ENCODE measurements at places on chromosomes 4 and X.

DNA sequence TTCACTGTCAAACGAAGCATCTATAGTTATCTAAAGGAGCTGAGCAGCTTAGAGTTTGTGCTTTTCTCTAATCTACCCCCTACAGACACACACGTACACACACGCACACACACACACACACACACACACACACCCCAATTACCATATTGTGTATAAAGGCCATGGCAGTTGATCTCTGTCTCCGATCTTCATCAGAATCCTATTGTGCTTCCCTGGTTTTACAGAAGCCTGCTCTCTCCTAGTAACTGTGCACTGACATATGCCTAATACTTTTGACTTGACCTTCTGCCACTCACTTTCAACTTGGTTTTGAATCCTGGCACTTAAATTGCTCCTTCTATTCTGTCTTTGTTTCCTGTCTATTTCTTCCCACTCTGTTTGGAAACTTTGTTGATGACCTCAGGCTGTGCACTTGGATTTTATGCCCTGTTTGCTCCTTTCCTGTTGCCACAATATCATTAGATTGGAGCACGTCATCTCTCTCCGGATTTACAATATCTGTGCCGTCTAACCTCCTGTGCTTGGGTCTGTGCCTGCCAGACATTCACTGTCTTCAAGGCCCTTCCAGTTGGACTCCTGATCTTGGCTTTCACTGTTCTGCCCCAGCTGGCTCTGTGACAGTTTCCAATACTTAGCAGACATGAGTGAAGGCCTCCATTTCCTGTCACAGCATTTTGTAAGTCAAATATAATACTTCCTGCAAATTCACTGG is 928.1 kb downstream of the FAT4 start:
- peak; percentile 46 for DNase-seq

DNA sequence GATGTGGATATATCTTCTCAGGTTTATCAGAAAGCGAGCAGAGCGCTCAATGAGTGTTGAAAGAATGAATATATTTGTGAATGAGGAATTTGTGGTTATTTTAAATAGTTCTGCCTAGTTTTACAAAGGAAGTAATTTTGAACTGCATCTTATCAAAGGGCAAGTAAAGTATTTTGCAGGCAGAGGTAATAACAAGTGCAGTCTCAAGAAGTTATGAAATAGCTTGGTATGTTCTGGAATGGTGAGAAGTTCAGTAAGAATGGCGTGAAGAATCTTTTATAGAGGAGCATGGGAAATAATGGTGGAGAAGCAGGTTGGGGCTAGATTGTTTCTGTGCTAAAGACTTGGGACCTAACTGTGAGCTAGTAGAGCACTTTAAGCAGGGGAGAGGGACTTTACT is 10.9 kb downstream of the TMA16 start:
- no peak for DNase-seq

GRCh38 chr4:145882604-145883003 is 56.0 kb downstream of the ZNF827 start:
- peak; percentile 49 for DNase-seq

DNA sequence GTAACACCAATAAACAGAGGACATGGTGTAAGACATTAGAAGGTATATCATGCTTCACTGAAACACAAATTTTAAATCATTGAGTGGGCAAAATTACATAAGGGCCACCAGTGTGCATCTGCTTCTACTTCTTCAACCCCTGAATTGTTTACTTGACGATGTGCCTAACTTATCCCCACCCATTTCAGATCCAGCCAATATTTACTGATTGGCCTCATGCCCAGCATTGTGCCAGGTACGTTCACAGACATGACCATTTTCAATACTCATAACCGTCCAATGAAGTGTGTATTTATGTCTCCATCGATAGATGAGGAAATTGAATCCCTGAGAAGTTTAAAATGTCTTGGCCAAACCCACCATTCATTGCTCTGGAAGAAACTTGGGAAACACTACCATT is 208.3 kb upstream of the MID1 start:
- no peak for DNase-seq

- DNase-seq, result peak; percentile 24
These were observed 137.7 kb upstream of the ZIC3 start for GRCh38 chrX:137428221-137428661.

DNA sequence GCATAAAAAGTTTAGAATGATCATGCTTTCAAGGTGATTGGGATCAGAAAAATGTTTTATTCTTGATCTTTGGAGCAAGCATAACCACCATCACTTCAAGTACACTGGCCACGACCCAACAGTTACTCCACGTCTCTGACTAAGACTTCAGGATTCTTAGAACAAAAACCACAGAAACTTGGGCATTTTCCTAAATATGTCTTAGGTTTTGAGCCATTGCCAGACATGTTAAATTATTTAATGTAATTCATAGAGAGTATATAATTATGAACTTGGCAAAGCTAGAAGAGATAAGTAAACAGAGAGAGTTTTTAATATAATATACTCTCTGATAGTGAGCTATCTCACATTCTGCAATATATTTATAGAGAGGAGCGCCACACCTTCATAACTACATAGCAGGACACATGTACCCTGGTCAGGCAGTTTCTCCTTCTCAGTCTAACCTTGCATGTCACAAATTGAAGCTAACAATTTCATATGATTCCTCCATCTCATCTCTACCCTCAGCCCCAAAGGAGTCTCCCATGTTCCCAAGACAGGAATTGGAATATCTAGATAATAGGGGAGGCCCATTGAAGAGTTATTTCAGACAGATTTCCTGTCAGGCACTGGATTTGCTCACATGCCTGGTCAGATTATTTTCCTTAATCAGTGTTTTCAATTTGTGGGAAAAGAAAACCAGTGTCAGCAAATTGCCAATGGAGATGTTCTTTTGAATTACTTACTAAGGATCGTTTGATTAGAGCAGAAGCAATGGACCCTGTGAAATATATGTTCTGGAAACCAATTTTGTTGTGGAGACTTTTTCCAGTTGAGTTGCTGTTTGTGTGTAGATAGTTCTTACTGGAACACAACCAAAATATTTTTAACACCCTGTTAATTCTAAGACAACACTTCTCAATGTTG is 61.7 kb upstream of the GUCY1A1 start:
- no peak for DNase-seq

DNA sequence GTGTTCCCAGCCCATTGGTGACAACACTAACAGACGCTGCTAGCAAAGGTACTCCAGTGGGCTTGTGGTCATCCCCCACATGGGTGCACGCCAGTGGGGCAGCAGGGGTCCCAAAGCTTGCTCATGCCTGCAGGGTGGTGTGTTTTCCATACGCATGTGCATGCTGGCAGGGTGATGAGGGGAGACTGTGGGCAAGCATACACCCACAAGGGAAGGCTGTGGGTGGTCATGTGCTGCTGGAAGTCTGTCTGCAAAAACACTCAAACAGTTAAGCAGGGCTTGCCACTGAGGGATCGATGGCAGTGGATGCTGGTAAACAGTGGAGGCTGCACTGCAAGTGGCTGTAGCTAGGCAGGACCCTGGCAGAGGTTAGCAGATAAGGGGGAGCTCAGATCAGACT is 79.9 kb downstream of the FAAH2 start:
- no peak for DNase-seq

GRCh38 chr4:146236216-146236615 is 21.9 kb downstream of the REELD1 start:
- no peak for DNase-seq

DNA sequence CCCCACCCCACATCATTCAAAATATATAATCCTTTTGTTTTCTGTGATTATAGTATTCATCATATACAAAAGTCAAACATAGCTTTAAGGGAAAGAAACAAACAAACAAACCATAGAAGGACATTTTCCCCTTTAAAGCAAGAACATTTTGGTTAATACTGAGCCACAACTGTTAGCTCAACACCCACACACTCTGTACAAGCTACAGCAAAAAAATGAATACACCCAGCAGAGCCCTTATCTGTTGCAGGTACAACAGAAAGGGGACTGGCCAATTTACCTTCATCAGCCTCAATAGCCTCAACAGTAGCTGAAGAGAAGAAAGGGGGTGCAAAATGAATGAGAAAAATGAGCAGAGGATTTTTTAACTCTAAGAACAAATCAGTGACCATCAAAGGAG is 318.4 kb downstream of the PPP3CA start:
- no peak for DNase-seq

DNA sequence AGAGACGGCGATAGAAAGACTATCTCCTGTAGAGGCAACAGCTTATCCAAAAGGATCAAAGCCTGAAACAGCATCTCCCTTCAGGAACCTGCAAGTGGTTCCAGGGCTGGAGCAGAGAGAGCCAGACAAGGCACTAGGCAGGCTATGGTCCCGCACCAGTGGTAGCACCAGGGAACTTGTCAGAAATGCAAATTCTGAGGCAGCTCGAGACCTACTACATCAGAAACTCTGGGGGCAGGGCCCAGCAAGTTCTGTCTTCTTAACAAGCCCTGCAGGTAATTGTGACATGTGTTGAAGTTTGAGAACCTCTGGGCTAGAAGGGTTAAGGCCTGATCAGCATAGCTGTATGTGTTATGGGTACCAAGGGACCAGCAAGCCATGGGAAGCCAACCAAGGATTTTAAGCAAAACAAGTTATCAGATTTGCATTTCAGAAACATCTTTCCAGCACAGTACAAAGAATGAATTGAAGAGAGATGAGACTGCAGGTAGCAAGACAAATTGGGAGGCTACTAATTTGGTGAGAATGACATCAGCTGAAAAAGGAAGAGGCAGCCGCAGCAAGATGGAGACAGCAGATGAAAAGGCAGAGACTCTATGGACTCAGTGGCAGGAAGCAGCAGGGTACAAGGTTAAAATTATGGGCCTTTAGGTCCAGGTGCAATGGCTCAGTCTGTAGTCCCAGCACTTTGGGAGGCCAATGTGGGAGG is 139.7 kb downstream of the TSPAN5 start:
- no peak for DNase-seq

GRCh38 chrX:110277609-110278008 is 40.3 kb downstream of the AMMECR1 start:
- no peak for DNase-seq

DNA sequence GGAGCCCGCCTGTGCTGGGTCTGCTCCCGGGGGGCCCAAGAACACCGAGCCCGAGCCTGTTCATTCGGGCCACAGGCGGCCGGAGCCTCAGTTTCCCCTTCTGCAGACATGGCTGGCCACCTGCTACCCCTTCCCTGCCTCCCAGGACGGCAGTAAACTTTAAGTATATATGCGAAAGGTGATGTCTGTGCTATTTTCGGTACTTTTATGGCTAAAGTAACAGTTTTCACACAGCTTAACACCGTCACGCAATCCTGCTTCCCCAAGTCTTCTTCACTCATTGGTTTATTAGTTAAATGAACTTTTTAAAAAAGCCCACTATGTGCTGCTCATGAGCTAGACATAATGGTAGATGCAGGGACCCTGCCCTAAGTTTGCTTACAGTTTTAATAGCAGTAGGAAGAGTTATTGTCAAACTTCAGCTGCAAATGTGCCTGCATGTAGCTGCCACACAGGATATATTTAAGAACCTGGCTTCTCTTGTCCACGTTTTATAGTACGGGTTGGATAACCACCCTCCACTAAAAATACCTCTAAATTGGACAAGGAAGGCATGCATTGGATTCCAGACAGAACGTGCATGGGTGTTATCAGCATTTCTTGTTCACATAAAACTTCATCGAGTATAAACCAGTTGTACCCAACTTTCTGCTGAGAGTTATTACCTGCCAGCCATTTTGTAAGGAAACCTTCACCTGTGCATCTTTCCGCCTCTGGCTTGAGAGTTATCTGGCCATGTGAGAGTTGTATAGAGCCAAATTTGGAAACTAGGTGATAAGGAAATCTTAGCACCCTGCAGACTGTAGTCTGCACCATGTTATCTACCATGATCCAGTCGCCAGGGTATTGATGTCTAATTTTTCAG is 741 bp downstream of the ANAPC4 start:
- no peak for DNase-seq
